Calu3 (cell line): ENCODE measurements at places on chromosomes 12 and 14. TPM values are rescaled to one million over a fixed set of nuclear protein-coding genes. Genes with fewer than 3 reads are reported as not detected.

The GOLT1B gene
- total RNA-seq, result 30.7 and 37.1 TPM in 2 replicates

The SAMD15 gene
- total RNA-seq, result 0.52 and 1.1 TPM in 2 replicates

The GLI1 gene
- total RNA-seq, result 0.54 and 0.61 TPM in 2 replicates

The FITM1 gene
- total RNA-seq, result 0.47 and 0.98 TPM in 2 replicates

The DIO2 gene
- total RNA-seq, result 0.05 and 0.38 TPM in 2 replicates

The RGS6 gene
- total RNA-seq, result not detected in 2 replicates

The TMPO gene
- 234 and 256 TPM in 2 replicates for total RNA-seq

The HECTD4 gene
- 65.7 and 70.2 TPM in 2 replicates for total RNA-seq

The CMA1 gene
- not detected in 2 replicates for total RNA-seq

The CCDC38 gene
- total RNA-seq, result 0.24 TPM in 1 of 2 replicates, not detected in the other

The VRTN gene
- total RNA-seq, result not detected in 2 replicates

The NUP37 gene
- total RNA-seq, result 59.0 and 72.1 TPM in 2 replicates

The IAPP gene
- total RNA-seq, result not detected in 2 replicates

The BDKRB2 gene
- total RNA-seq, result 0.27 and 0.28 TPM in 2 replicates

The ZC2HC1C gene
- 5.1 and 5.3 TPM in 2 replicates for total RNA-seq

The CKB gene
- 27.0 and 28.2 TPM in 2 replicates for total RNA-seq

The HPD gene
- total RNA-seq, result not detected in 2 replicates

The MMP19 gene
- total RNA-seq, result not detected in 2 replicates

The PPP1R12A gene
- total RNA-seq, result 86.7 and 97.4 TPM in 2 replicates

The SRRM4 gene
- total RNA-seq, result not detected in 2 replicates

The PTCSC3 gene
- not detected in 2 replicates for total RNA-seq

The SSTR1 gene
- total RNA-seq, result 0.24 TPM in 2 replicates

The MFAP5 gene
- total RNA-seq, result not detected in 2 replicates

The ARHGAP9 gene
- 0.39 TPM in 1 of 2 replicates, not detected in the other for total RNA-seq

The CCDC197 gene
- not detected in 2 replicates for total RNA-seq
